ENCODE measurements at places on chromosomes 12 and 14.

GRCh38 chr14:60328583-60328982 is 79.6 kb downstream of the PPM1A start:
- DNase-seq: no peak

DNA sequence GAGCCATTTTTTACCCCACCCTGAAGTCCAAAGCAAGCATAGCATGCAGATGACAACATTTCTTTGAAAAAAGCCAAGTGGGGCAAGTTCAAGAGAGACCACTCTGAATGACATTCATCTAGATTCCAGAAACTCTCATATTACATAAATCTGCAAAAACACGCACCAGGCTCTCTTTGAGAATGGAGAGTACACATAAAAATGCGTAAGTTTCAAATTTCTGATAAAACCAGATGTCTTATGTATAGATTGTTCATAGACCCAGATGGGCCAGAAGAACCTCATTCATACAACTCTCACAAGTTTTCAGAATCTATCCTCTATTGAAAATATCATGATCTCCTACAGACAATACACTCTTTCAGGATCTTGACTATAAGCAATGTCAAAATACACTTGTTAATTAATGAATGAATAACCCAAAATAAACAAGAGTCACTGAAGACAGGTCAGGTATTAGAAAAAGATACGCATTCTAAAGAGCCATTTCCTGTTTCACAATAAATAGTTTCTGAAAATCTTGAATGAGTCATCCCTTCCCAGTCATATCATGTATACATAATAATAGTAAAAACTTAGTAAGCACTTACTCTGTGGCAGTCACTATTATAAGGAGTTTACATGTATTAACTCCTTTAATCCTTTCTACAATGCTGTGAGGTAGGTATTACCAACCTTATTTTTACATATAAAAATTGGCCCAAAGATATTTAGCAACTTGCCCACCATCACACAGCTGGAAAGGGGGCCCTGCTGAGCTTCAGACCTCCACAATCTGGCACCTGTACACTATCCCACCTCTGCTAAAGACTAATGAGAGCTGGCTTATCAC is 72.0 kb downstream of the PPP2R5E start:
- DNase-seq: no peak

GRCh38 chr12:80717856-80718255 is 1.1 kb downstream of the MYF5 start:
- DNase-seq: no peak

GRCh38 chr14:56390859-56391258 is 188.7 kb upstream of the TMEM260 start:
- DNase-seq: no peak

DNA sequence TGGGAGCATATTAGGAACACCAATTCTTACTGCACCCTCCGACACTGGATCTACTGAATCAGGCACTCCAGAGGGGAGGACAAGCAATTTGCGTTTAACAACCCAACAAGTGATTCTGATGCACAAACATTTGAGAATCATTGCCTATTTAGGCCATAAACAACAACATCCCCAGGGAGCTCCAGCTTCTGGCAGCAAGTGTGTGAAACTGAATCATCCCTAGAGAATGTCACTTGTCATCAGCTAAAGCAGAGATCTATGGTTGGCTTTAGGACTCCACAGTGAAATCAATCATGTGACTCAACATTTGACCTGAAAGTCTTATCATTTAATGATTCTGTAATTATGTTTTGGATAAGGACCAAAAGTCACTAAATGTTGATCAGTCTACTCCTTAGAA is 505.0 kb upstream of the FLRT2 start:
- no peak for DNase-seq

DNA sequence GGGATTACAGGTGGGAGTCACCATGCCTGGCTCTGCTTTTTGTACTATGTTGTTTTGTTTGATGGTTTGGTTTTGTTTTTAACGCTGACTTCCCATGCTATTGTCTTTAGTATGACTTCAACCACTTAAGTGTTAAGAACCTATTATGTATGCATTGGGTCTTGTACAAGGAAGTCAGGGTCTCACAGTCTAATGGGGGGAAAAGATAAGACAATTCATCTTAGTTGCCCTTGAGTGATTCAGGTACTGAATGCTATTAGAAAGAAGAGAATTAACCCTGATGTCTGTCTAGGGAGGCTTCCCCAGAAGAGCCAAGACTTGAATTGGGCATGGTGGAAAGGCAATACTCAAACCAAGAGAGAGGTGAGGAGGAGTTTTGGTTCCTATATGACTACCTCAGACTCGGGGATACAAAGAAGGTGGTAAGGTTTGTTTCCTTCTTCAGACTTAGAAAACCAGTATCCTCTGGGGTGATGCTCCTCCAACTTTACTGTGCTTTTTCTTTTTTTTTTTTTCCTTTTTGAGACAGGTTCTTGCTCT is 64.6 kb downstream of the SUSD6 start:
- no peak for DNase-seq

- DNase-seq: no peak
These were observed 208.5 kb upstream of the E2F7 start for GRCh38 chr12:77273898-77274297.

- no peak for DNase-seq
These were observed 522.5 kb downstream of the VRK1 start for GRCh38 chr14:97319691-97320090.

GRCh38 chr12:71551529-71551928 is 111.9 kb downstream of the LGR5 start:
- DNase-seq: peak; percentile 7

Measured in B cell (primary cell).